Ovary (tissue), 10 donors: ENCODE measurements at places on chromosomes 3 and 15. TPM values are rescaled to one million over a fixed set of nuclear protein-coding genes. Genes with fewer than 3 reads are reported as not detected.

- no peak for DNase-seq
These were observed 215.5 kb downstream of the CACNA2D3 start for GRCh38 chr3:54337846-54338245.

DNA sequence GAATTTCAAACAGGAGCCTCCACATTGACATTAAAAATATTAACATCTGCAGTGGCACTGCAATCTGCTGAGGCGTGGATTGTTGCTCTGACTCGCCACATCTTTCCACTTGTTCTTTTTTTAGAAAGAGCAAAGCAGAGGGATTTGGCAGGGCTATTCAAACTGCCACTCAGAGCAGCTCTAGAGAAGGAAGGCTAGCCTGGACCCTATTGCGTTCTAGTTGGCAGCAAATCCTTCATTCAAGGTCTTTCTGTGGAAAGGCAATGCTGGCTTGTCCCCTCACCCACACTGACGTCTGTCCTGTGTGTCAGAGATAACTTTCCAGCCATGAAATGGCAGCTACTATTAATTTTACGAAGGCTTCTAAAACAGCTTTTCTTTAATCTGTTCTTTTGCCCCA is 483.2 kb upstream of the SGO1 start:
- peak; percentile 67 for DNase-seq

DNA sequence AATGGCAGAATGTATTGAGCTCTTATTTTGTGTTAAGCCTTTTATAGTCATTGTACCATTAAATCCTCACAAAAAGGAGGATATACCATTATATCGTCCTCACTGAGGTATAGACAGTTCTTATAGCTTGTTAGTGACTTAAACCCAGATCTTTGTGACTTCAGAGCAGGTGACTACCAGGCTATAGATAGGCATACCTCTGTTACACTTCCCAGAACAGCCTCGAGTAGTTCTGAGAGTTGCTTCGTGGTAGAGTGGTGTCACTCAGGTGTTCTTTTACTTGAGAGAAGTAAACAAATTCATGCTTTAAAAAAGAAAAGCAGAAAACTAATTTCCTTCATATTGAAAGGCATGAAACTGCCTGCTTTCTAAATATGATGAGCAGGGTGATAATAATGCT is 59.9 kb downstream of the SEC22A start:
- DNase-seq = no peak

- no peak for DNase-seq
These were observed 36.9 kb downstream of the AKAP13 start for GRCh38 chr15:85417276-85417675.

DNA sequence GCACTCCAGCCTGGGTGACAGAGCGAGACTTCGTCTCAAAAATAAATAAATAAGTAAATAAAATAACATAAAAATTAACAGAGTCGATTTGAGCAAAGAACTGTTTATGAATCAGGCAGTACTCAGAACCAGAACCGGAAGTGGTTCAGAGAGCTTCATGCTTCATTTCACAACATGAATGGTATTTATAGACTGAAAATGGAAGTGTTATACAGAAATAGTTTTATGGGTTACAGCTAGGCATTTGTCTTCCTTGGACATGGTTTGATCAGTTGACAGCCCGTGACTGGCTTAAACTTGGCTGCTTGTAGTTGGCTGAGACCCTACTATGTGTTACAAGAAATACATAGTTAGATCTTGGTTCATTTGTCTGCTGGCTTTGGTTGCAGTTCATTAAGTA is 216.0 kb upstream of the MCTP2 start:
- DNase-seq = no peak

DNA sequence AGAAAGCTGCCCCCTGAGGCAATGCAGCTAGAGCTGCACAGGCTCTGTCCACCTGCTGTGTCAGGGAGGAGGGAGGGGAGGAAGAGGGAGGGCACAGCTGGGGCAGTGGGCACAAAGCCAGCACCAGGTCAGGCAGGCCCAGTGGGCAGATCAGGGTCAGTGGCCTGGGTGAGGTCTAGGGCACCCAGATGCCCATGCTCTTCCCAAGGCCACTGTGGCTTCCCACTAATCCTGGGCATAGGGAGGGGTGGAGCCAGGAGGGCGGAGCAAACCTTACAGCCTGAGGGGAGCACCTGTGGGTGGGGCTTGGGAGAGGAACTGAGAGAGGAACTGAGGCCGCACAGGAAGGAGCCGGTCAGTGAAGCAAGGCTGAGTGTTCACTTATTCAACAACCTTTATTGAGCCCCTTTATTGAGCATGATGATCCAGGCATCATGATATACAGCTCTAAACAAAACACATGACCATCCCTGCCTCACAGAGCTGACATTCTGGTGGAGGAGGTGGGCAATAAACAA is 55.0 kb downstream of the RHCG start:
- DNase-seq = no peak

Gene LRRN1
- 4.8 TPM for total RNA-seq
